ENCODE measurements at places on chromosomes 5 and 9.

- DNase-seq: no peak
These were observed 33.0 kb upstream of the MAP1B start for GRCh38 chr5:72074251-72074650.

DNA sequence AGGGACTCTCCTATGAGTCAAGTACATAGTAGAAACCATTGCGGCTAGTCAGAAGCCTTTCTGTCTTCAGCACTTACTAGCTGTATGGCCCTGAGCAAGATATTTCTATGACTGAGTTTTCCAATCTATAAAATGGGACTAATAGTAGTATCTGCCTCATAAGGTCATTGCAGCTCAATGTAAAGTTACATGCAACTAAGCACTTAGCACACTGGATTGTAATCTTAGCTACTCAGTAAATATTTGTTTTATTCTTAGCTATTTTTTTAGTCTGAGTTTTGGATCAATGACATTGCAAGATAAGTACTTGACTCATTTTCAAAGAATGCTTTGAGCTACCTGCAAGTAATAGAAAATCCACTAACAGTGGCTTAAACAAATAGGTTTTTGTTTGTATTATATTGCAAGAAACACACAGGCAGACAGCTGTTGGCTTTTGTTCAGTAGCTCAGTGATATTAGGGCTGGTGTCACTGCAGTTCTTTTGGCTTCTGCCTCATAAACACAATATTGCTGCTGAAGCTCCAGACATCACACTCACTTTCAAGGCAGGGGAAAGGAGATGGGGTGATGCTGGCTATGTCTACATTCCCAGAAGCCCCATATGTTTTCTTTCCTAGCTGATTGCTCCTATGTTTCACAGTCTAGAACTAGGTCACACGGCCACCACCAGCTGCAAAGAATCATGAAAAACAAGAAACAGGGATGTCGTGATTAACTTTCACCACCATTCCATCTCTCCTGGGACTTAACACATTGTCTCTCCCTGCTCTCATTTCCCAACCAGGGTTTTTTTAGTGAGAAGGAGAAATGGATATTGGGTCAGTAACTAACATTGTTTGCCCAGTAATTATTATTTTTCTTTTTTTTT is 26.9 kb upstream of the FAT2 start:
- peak; percentile 38 for DNase-seq

- DNase-seq: no peak
These were observed 20.6 kb upstream of the PTGES start for GRCh38 chr9:129773262-129774048.

- DNase-seq: no peak
These were observed 1060.7 kb downstream of the EFNA5 start for GRCh38 chr5:106610041-106610440.

DNA sequence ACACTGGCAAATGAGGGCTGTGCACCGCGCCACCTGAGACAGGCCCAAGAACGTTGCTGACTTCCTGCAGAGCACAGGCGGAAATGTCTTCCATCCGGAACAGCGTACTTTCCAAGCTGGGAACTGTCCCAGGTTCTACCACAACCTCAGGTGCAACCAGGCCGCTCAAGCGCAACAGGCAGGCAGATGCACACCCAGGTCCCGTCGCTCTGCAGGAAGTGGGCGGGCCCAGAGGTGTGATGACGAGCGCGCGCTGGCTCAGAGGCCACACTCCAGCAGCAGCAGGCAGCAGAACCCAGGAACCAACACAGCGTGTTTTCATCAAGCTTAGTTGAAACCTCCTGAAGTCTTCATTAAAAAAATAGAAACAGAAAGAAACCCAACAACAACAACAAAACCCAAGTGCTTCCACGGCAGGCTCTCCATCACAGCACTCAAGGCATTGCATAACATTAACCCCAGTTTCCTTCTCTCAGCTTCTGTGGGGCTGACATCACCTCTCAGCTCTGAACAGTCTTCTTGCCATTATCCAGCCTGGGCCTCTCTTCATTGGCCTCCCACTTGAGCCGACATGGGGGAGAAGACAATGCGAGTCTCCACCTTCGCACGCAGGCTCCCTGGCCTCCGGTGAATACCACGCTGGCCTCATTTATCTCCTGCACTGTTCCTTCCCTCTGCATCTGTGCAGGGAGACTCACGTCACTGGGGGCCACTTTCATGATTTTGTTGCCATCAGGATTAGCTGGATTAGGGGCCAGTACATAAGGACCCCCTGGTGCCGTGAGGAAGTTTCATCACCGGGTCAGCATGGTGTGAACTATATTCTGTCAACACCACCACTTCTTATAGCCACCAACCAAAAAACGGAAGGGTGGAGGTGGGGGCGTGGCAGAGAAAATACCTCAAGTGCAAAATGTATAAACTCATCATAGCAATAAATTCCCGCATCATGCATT is 22.1 kb downstream of the PTCH1 start:
- peak; percentile 27 for DNase-seq

DNA sequence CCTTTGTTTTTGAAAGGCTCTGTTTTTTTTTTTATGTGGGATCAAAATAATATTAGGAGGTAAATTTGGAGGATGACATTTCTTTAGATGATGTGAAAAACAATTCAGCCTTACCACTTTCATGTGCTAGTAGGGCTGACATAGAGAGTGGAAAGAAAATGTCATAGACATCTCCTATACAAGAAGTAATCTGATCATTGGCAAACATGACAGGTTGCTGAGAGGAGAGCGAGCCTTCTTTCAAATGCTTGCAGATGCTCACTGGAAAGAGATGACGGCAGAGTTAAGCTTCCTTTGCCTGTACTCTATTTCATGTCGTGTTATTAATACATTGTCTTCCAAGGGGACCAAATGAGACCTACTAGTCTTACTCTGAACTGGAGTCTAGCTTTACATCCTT is 160.1 kb upstream of the DAP start:
- no peak for DNase-seq

DNA sequence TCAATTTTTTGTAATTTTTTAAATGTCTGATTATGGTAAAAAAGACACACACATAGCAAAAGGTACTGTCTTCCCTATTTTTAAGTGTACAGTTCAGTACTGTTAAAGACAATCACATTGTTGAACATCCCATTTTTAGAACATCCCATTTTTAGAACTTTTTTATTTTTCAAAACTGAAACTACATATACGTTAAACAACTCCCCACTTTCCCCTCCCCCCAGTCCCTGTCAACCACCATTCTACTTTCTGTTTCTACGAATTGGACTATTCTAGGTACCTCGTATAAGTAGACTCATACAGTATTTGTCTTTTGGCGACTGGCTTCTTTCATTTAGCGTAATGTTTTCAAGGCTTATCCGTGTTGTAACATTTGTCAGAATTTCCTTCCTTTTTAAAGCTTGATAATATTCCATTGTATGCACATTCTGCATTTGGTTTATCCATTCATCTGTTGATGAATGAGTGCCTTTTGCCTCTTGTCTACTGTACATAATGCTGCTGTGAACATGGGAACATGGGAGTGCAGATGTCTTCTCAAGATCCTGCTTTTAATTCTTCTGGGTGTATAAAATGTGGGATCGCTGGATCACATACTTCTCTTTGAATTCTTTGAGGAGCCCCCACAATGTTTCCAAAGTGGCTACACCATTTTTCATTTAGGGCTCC is 154.0 kb downstream of the PIK3R1 start:
- no peak for DNase-seq

DNA sequence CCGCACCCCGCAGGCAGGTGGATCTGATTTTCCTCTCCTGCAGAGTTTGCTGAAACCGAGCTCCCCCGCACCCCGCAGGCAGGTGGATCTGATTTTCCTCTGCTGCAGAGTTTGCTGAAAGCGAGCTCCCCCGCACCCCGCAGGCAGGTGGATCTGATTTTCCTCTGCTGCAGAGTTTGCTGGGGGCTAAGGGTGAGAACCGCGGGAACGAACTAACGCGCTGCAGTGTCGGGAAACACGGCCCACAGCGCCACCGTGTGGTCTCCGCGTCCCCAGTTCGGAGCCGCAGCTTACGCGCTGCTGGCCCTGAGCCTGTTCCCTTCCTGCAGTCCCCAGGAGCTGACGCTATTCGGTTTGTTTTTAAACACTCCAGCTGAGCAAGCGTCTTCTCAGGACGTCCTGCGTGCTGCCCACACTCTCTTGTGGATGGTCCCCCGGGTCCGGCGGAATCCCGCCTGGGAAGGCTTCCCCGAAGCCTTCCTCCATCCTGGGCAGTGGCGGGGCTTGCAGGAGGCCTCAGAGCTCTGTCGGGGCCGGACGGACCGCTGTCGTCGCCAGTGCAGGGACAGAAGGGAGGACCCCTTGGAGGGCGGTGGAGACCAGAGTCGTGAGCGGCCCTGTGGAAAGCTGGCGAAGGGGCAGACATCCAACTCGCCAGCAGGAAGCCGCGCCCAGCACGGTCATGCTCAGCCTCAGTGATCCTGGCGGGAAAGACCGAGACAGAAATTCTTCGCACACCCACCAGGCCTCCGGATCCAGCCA is 121.2 kb upstream of the LPCAT1 start:
- DNase-seq: peak; percentile 83

Measured in fibroblast of skin of scalp (primary cell).